ENCODE measurements at places on chromosomes 7 and 10.

DNA sequence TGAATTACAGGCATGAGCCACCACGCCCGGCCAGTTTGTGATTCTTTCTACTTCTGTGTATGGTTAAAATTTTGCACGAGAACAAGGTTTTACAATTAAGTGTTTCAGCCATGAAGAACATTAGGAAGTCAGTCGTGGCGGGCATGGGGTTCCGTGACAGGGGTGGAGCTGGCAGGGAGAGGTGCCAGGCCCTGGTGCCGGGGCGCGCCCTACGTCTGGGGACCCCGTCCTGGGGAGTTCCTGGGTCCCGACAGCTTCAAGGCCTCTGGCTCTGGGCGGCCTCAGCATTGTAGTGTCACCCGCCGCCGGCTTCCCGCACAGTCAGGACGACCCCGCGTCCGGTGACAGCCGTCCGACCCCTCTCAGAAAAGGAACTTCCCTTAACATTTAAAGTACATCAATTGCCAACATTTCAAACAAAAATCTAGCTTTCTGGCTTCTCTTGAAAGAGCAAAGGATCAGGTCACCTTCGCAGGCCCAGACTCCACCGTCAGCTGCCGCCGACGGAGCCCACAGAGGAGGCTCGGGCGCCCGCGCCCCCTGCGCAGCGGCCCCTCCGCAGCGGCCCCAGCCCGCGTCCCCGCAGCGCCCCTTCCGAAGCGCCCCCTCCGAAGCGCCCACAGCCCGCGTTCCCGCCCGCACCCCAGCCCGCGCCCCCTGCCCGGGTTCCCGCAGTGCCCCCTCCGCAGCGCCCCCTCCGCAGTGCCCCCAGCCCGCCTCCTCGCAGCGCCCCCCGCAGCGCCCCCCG, 23.2 kb upstream of the MKI67 start:
- no peak for DNase-seq

DNA sequence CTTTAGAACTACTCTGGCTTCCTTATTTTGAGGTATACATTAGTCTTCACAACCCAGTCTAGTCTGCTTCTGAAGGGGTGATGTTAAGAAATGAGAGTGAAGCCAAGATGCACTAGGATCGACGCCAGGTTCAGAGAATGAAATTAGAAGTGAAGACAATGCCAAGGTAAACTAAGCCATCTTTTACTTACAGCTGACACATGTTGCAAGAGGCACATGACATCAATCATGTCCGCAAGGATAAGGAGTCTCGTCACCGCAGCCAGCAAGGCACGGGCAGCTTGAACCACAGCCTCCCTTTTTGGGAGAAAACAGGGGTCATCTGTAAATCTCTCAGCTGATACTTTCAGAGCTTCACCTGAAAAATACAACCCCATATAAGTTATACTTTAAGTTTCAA, 156.7 kb downstream of the CTNNA3 start:
- no peak for DNase-seq

- DNase-seq = no peak
Observed at GRCh38 chr7:50293509-50294179, 10.9 kb upstream of the IKZF1 start.

- peak; percentile 37 for DNase-seq
Observed at GRCh38 chr10:87818505-87819288, 671 bp upstream of the ATAD1 start.

- no peak for DNase-seq
Observed at GRCh38 chr10:127318396-127318795, 122.0 kb upstream of the INSYN2A start.

DNA sequence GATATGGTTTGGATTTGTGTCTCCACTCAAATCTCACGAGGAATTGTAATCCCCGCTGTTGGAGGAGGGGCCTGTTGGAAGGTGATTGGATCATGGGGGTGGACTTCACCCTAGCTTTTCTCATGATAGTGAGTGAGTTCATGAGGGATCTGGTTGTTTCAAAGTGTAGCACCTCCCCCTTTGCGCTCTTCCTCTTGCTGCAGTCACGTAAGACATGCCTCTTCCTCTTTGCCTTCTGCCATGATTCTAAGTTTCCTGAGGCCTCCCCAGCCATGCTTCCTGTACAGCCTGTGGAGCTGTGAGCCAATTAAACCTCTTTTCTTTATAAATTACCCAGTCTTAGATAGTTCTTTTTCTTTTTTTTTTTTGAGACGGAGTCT, 17.1 kb downstream of the CDNF start:
- DNase-seq = no peak

- DNase-seq = no peak
Observed at GRCh38 chr7:49522111-49522510, 251.3 kb upstream of the VWC2 start.

DNA sequence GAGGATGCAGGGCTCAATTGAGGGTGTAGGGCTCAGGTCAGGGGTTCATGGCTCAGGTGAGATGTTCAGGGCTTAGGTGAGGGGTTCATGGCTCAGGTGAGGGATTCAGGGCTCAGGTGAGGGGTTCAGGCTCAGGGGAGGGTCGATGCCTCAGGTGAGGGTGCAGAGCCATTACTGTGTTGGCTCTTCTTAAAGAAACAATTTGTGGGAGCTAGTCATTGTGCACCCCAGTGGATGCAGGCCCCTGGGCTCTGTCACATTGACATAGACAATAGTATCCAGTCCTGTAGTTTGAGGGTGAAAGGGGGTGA, 86.7 kb downstream of the ADCY1 start:
- no peak for DNase-seq

DNA sequence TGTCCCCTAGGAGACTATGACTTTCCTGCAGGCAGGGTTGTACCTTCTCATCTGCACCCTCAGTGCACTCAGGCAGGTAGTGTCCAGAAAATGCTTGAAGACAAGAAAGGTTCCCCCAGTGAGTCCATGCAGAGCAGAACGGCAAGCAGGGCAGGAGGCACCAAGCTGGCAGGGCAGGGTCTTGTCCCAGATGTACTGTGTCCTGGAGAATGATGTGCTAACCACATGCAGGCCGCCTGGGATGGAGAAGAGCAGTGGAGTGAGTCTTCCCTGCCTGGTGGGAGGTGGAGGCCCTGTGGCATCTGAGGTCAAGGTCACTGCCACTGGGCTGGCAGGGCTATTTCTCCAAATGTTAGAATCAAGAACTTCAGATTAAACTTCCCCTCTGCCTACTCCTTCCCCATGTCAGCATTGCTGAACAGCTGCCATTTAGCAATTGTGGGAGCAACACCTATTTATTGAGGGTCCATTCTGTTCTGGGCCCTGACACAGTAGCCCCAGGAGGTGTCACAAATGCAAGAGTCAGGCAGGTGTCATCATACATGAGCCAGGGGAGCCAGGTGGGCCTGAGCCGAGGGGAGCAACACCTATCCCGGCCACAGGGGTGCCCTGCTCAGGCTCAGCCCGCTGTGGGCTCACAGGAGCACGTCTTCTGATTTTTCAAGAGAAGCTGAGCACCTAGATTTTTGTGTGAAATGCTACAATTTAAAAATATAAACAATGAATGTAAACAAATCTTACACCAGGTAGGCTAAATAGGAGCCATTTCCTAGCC, 34.1 kb downstream of the PTPRE start:
- no peak for DNase-seq

DNA sequence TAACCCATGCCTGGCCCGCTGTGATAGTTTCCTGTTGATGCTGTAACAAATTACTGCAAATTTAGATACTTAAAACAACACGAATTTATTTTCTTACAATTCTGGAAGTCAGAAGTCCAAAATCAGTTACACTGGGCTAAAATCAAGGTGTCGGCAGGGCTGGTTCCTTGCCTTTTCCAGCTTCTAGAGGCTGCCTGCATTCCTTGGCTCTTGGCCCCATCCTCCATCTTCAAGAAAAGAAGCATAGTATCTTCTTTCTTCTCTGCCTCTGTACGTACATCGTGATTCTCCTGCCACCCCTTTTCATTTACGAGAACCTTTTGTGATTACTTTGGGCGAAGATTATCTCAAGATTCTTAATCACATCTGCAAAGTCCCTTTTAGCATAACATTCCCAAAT, 1.6 kb upstream of the TIAL1 start:
- DNase-seq = no peak

DNA sequence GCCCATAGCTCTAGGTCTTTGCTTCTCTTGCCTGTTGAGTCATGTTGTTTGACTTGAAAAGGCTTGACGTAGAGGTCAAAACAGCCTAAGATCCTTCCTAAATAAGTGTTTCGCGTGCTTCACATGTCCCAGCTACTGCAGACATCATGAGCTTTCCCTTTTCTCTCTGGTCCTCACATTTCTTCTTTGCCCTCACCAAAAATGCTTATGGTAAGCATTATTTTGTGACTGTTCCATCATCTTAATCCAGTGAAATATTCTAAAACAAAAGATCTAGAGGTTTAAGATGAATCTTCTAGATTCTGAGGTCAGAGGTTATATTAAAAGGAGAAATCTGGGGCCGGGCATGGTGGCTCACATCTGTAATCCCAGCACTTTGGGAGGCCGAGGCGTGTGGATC, 8.5 kb upstream of the ACSL5 start:
- DNase-seq = no peak

GRCh38 chr10:101122270-101123084, 8.6 kb upstream of the TLX1 start:
- no peak for DNase-seq

Measured in K562 (cell line).